Renal cortex interstitium (tissue), 15 donors: ENCODE measurements at places on chromosomes 1 and 21. TPM values are rescaled to one million over a fixed set of nuclear protein-coding genes. Genes with fewer than 3 reads are reported as not detected.

LYPD8 gene
- polyA plus RNA-seq: not detected

DNA sequence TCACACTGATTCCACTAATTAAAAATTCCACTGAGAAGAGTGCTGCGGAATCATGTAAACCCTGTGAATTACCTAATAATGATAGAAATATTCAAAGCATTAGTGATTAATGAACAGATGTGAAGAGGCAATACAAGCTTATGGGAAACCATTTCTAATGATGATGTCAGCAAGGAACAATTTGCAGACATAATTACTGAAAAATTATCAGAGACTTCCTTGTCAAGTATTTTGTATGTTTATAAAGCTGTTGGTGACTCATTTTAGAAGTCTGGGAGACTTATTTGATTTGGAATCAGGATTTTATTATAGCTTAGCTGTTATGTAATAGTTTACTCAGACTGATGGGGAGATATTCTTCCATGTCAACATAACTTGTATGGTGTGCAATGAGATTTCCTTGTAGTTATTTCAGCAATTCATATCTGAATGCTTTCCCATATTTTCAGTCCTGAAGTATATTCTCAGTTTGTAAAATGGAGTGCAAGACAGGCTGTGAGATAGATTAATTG is 135.5 kb downstream of the TGFB2 start:
- no peak for DNase-seq

DNA sequence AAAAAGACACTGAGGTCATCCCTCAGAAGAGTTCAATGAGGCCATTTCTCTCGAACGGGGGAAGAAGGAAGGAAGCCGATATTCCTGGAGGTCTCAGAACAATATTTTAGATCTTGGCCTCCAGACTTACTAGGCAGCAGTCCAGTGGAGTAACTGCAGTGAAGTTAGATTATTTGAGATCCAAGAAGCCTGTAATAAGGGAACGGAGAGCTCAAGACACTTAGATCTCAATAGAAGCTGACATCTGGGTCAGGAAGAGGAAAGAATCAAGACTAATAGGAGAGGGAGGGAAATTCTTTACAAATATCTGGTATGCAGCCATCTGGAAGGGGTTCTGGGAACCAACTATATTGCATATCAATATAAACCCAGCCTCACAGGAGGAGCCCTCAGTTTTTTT is 13.6 kb upstream of the ENAH start:
- no peak for DNase-seq

DNA sequence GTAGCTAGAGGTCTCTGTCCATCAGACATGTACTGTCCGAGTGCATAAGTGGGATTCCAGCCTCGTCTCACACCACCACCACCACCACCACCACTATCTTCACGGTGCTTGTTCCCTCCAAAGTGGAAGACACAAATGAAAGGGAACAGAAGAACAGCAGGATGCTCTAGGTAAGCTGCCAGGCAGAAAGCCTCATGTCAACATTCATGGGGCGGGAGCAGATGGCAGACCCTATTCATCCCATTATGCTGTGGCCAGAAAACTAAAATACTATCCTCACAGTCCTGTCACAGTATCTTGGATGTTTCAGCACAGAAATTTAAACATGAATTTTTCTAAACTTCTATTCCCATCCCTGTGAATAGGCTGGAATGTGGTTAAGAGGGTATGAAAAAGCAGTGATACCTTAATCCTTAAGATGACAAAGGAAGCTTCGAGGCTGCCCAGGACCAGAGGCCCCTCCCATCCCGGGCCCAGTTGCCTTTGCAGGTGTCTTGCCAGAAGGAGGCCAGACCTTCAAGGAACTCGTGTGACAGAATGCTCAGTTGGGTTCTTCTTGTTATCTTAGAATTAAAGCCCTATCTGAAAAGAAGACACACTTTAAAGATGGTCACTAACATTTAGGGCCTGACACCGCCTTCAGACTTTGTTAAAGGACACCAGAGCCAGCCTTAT is 24.7 kb downstream of the APCS start:
- no peak for DNase-seq

- no peak for DNase-seq
These were observed 1.6 kb upstream of the IRF6 start for GRCh38 chr1:209807509-209807908.

- DNase-seq: no peak
These were observed 416.0 kb downstream of the PRDM2 start for GRCh38 chr1:14115976-14116375.

DNA sequence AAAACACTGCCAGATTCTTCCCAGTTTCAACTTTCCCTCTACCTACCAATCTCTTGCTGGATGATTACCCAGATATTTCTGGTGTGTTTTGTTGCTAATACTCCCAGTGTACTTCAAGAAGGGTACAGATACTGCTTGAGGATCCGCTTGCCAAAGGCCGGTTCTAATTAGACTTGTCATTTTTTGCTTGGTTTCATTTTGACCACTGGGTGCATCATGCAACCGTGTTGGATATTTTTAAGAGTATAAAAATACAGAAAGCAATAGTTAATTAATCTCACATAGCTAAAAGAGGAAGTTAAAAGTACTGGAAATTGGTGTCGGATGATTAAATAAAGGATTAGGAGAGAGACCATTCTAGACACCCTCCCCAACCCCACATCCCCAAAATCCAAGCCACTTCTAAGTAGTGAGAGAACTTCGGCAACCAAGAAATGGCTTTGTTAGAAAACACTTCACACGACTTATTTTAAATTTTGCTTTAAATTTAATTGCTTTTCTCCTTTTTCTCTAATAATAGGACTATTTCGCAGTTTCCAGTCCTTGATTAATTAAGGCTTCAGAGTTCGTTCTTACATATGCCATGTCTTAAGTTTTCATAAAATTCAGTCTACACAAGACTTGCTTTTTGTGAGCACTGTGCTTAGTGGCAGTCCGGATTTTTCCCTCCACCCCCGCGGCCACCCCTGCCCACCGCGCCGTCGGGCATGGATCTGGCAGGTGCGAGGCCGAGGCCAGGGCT is 2.5 kb upstream of the CDKN2C start:
- DNase-seq: no peak

- no peak for DNase-seq
These were observed 1.1 kb upstream of the SLC27A3 start for GRCh38 chr1:153774026-153774595.

FCER1G gene
- polyA plus RNA-seq: 12.3 TPM

PHGDH gene
- polyA plus RNA-seq: 265 TPM

DNA sequence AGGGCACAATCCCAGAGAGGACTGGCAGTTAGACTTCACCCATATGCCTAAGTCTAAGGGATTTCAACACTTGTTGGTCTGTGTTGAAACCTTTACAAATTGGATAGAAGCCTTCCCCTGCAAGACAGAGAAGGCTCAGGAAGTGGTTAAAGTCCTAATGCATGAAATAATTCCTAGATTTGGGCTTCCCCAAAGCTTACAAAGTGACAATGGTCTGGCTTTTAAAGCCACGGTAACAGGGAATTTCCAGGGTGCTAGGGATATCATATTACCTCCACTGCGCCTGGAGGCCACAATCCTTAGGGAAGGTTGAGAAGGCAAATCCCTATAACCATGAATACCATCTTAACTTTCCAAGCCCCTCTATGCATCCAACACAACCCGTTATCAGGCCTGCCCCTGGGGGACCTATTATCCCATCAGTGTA is 3.3 kb upstream of the FMO4 start:
- no peak for DNase-seq

DNA sequence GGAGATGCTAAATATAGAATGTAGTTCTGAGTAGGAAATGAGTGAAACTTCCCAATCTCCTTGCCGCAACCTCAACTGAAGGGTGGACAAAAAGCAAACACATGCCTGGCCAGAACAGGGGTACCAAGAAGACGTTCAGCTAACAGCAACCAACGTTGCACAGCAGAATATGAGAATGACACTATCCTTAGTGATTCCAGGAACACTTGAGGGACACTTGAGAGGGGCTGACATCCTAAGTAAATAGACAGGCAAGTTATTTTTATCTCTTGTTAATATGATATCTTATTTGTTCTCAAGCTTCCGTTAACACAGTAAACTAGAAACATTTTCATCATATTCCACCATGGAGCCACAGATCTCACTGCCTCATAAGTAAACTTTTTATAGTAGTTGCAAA is 908 bp downstream of the KRTAP19-1 start:
- DNase-seq: no peak

TLR5 gene
- 6.0 TPM for polyA plus RNA-seq

GRCh38 chr1:180969434-180969833 is 53.2 kb downstream of the STX6 start:
- DNase-seq: no peak

- DNase-seq: no peak
These were observed 37.1 kb downstream of the HSPG2 start for GRCh38 chr1:21899987-21900386.

MAP1LC3C gene
- 0.99 TPM for polyA plus RNA-seq

- DNase-seq: no peak
These were observed 3.5 kb upstream of the PADI1 start for GRCh38 chr1:17201201-17202021.

DNA sequence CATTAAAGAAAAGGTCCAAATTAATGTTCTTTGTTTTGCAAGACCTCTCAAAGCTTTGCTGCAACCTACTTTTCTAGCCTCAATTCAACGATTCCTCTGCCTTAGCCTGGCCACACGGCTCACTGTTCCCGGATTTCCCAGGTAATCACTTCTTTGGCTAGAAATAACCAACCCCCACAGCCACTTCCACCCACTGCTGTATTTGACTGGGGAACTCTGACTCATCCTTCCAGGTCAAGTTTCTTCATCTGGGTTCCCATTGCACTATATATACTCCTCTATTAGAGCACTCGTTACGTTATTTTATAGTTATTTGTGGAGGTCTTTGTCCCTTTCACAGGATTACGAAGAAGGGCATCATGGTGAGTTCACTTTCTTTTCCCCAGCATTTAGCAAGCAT is 185.9 kb downstream of the CACNA1E start:
- DNase-seq: no peak

DNA sequence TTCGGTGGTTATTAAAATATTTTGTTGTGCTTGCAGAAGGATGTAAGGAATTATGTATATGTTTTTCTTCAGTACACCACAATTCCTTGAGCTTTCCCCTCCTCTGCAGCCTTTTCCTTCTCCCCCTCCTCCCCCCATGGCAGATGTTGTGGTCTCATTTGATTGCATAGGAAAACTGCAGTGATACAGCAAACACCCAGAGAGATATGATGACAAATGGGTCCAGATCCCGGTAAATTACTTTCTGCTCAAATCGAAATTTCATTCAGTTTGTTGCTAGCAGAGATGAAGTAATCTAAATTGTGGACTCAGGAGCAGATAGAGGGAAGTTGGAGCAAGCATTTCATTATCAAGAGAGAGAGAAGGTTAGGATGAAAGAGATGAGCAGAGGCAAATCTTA is 9.9 kb downstream of the LMO4 start:
- no peak for DNase-seq

DNA sequence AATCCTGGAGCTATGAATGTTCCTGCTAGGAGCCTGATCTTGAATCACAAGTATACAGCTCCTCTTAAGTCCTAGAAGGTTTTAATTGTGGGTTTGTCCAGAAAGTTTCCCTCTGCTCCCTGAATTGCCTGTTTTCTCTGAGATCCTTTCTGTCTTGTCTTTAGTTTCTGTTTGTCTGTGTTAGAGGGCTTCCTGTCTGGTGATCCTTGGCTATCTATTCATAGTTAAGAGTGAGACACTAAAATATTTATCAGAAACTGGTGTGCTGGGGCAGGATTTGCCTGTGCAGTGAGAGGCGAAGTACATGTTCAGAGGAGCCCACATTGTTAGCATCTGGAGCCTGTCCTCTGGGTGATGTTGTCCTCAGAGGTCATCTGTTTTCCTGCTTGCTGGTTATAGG is 45.4 kb downstream of the ETS2 start:
- DNase-seq: no peak

RGS7 gene
- 5.8 TPM for polyA plus RNA-seq

GRCh38 chr1:76680651-76681050 is 186.6 kb upstream of the ST6GALNAC5 start:
- DNase-seq: no peak
